H9 (cell line): ENCODE measurements at places on chromosomes 12 and 14.

DNA sequence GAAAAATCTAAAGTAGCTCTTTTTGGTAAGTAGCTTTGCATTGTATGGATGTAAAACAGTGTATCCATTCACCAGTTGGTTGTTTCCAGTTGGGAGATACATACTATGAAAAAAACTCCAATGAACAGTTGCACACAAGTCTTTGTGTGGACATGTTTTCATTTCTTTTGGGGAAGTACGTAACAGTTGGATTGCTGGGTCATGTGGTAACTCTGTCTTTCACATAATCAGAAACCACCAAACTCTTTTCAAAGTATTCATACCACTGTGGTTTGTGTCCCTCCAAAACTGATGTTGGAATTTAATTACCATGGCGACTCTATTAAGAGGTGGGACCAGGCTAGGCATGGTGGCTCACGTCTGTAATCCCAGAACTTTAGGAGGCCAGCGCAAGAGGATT lies 58.9 kb upstream of the RESF1 start:
- no peak for DNase-seq

- DNase-seq = no peak
Observed at GRCh38 chr12:104263580-104264358, 39.8 kb upstream of the EID3 start.

GRCh38 chr12:19869413-19869812 lies 430.1 kb downstream of the AEBP2 start:
- DNase-seq = no peak

DNA sequence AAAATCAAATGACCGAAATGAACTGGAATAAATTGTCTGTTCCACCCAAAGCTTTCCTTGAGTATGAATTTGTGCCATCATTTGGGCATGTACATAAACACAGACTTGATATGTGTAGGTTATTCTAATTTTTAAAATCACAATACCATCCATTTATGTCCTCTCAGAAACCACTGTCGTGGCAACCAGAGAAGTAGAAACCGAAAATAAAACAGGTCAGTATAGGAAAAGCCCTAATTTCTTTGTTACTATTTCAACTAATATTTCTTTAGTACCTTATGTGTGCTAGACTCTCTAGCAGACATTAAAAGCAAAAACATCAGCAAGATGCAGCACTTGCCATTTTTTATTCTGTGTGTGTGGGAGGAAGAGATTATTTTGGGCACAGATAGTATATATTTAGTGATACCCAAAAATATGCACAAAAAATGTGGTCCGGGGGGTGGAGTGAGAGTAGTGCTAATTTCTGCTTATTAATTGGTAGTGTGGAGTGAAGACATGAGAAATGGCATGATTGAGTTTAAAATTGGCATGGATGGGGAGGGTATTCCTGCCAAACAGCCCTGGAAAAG lies 130.8 kb upstream of the CNTN1 start:
- DNase-seq = no peak

GRCh38 chr14:64849940-64850339 lies 29.8 kb downstream of the SPTB start:
- DNase-seq = no peak
